ENCODE measurements at places on chromosomes 7 and 10.

DNA sequence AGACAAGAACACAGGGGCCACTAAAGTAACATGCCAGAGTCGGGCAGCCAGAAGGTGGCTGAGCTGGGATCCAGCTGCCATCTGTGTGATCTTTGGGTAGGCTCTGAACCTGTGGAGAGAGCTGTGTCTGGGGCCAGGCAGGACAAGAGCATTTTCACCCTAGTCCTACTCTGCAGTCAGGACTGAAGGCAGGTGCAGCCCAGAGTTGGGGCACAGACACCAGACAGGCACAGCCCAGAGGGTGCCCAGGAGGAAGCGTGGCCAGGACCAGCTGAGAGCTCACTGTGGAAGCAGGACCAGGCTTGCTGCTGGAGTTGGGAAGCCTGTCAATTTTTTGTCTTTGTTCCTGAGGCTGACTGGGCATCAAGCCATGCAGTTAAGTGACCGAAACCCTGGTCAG, 113.6 kb downstream of the ADCY1 start:
- peak; percentile 44 for DNase-seq

DNA sequence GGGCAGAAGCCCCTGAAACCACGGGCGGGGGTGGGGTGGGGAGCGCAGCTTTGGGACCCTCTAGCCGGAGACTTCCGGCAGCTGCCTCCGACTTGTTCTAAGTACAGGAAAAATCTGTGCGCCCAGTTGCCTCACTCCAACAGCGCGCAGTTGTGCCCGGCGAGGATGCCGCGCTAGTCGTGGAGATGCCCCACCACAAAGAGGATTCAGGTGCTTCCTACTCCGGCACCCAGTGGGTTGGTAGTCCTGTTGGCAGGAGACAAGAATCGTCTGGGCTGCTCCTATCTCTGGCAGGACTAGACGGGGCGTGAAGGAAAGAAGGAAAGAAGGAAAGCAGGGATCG, 465 bp upstream of the NPY start:
- DNase-seq = no peak

DNA sequence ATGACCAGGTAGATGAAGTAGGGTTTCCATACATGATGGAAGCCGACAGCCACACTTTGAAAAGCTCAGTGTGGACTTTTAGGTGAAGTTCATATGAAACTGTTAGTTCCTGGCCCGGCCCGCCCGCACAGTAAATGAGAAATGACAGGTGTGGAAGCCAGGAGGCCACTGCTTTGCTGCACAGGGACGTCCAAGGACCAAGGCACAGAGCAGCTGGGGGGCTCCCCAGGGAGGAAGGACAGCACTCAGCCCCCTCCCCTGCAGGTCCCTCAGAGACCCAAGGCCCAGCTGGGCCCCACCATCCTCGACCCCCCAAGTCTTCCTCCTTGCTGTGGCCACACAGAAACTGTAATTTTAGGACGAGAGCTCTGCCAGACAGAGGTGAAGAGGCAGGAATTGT, 219.2 kb downstream of the PTPRN2 start:
- DNase-seq = no peak

GRCh38 chr10:69897432-69897831, 95.7 kb downstream of the COL13A1 start:
- no peak for DNase-seq

GRCh38 chr10:26715137-26715487, 17.6 kb downstream of the PDSS1 start:
- DNase-seq = no peak

DNA sequence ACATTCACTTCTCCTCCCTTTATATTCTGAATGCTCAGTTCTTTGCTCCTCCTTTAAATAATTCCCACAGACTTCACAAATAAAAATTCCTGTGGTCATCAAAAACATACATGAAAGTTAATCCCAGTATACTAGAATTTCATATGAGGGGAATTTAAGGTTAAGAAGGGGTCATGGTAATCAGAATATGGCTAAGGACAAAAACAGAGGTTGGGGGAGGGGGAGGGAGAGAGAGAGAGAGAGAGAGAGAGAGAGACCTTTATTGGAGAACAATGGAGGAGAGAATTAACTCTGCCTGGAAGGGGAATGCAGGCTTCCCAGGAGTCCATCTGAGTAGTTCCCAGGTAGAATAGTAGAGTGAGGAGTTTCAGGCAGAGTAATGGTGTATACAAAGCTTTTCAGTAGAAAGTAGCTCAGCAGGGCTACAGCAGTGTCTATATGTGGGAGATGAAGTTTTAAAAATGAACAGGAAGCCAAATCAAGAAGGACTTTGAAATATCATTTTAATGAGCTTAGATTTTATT, 5.2 kb upstream of the CUBN start:
- DNase-seq = no peak

DNA sequence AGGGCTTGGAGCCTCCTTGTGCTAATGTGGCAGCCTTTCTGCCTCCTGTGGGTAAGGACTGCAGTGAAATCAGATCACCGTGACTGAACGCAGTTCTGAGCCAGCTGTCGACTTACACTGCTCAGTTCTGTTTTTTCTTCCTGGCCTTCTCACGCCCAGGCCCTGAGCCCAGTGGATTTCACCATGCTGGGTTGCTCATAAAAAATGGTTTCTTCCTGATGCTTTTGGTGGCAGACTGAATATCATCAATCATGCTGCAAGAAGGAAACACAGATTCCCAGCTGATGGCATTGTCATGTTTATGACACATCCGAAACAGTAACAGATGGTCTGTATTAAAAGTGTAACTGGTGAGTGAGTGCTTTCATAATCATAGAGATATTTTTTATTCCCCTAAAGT, 389.6 kb downstream of the GALNT17 start:
- no peak for DNase-seq

DNA sequence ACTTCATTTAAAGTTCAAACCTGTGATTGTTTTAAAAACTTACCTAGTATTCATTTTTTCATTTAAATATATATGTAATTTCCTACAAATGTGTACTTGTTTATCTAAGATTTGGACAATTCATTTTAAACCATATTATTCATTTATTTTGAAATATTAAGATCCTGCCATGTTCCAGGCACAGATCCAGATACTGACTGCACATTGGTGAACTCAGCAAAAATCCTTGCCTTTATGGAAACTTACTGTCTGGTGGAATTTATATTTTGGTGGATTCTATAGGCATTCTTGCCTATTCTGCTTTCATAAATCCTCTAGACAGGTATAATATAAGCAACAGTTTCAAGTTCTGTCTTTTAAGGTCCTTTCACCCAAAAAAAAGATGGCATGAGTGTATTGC, 48.3 kb upstream of the RPA3 start:
- no peak for DNase-seq

DNA sequence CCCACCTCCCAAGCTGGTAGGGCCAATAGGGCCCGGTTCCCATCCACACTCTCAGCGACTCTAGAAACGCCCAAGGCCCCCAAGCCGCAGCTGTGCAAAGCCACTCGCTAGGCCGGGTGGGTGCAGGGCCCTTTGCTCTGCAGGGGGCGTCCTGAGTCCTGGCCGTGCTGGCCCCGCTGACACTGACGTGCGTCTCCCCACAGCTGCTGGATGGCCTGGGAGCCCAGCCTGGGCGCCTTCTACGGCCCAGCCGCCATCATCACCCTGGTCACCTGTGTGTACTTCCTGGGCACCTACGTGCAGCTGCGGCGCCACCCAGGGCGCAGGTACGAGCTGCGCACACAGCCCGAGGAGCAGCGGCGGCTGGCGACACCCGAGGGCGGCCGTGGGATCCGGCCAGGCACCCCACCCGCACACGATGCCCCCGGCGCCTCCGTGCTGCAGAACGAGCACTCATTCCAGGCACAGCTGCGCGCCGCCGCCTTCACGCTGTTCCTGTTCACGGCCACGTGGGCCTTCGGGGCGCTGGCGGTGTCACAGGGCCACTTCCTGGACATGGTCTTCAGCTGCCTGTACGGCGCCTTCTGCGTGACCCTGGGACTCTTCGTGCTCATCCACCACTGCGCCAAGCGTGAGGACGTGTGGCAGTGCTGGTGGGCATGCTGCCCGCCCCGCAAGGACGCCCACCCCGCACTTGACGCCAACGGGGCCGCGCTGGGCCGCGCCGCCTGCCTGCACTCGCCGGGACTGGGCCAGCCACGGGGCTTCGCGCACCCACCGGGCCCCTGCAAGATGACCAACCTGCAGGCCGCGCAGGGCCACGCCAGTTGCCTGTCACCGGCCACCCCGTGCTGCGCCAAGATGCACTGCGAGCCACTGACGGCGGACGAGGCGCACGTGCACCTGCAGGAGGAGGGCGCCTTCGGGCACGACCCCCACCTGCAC, 31.6 kb upstream of the KNDC1 start:
- no peak for DNase-seq

DNA sequence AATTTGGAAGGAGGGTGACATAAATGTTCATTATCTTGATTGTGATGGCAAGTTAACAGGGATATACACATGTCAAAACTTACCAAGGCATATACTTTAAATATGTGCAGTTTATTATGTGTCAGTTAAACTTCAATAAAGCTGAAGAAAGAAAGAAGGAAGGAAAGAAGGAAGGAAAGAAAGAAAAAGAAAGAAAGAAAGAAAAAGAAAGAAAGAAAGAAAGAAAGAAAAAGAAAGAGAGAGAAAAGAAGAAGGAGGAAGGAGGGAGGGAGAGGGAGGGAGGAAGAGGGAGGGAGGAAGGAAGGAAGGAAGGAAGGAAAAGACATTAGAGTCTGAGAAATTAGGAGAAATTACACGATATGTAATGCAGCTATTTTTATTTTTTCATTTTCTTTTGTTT, 15.9 kb upstream of the GSTK1 start:
- DNase-seq = no peak

Measured in substantia nigra (tissue), 51 donors.